ENCODE measurements at places on chromosomes 2 and 18.

GRCh38 chr2:143371616-143372015, 242.4 kb downstream of the ARHGAP15 start:
- no peak for DNase-seq

DNA sequence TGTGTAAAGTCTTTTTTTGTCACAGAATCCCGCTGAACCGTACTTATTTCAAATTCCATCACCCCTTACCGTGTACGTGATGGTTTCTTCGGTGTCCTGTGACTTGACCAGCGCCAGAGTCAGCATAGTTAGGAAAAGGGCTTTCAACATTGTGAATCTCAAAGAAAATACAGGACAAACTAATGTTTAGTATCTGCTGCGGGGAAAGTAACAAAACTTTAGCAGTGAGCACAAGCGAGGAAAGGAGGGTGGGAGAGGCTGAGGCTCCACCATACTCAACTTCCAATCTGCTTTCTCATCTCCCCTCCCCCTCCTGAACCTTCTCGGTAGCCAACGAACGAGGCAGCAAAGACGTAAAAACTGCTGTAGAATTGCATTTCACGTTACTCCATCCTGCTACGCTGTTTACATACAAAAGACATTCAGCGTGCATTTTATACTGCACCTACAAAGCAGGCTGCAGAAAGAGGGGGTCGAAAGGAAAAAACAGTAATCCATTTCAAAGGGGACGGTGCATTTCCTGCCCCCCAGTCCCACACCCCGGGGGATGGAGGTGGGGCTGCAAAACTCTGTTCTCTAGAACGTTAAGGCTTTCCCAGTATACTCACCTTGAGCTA, 1.2 kb downstream of the EFEMP1 start:
- DNase-seq = no peak

- no peak for DNase-seq
These were observed 165.9 kb upstream of the CREB1 start for GRCh38 chr2:207363761-207364290.

DNA sequence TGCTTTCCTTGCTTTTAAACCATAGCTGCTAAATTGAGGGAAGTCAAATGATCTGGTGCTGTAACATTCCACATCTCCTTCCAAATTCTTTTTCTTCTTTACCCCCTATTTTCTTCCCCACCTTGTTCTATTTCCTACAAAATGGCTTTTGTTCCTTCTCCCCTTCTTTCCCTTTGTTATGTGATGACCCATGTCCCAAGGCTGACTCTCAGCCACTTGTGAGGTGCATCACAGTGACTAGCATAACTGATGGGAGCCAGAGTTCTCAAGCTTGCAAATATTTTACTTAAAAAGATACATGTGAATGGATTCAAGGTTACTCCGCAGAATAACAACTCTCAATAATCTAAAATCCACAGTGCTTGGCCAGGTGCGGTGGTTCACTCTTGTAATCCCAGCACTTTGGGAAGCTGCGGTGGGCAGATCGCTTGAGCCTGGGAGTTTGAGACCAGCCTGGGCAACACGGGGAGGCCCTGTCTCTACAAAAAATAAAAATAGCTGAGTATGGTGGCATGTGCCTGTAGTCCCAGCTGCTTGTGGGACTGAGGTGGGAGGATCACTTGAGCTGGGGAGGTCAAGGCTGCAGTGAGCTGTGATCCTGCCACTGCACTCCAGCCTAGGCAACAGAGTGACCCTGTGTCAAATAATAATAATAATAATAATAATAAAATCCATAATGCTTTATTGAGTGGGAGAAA, 100.1 kb upstream of the CERS6 start:
- DNase-seq = no peak

GRCh38 chr2:126736133-126736874, 80.3 kb downstream of the GYPC start:
- DNase-seq = no peak

DNA sequence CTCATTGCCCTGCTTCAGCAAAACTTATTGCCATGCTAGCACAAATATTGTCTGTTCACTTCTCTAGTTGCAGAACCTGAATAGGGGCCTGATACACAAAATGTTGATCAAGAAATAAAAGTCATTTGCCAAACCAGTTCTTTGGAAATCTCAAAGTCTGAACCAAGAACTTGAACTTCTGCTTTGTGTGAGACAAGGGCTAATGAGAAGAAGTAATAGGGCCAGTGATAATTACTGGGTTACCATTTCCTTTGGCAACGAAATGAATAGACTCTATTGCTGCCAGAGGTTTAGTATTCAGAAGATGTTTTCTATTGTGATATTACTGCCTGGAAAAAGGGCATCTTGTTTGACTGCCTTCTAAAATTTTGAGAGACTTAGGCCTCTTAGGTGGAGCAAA, 35.0 kb downstream of the TMEFF2 start:
- no peak for DNase-seq

- DNase-seq = no peak
These were observed 725.1 kb downstream of the EPHA4 start for GRCh38 chr2:220847006-220847405.

- no peak for DNase-seq
These were observed 30.7 kb downstream of the TRAK2 start for GRCh38 chr2:201420442-201421113.

DNA sequence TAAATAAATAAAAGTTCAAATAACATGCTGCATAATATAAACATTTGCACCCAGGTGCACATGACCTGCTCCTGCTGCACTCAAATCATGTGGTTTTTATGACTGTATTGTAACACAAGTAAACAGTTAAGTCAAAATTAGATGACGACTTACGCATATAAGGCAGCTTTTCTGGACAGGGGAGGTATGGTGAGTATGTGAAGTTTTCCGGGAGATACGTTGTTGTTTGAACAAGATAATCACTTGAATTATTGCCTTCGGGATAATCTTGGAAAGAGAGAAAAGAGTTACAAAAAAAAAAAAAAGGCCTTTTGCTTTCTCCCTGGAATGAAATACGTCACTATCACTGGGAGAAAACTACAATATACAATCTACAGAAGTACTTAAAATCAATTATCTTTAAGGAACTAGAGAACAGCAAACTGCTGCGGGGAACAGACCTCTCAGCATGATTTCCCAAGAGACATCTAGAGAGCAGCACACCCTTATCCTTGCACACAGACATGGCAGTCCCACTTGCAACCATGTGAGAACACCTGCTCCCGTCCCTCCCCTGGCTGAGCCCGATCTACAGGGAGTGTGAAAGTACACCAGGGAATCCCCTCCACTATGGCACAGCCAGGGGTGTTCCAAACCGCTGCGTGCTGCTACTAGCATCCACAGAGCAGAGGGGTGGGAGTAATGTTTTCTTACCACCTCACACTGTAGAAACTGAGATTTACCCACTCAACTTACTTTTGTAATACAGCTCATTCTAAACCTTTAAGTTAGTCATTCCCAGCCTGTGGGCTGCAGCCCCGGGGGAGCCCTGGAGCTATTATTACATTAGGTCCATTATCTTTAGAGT, 26.3 kb downstream of the B4GALT6 start:
- peak; percentile 61 for DNase-seq

DNA sequence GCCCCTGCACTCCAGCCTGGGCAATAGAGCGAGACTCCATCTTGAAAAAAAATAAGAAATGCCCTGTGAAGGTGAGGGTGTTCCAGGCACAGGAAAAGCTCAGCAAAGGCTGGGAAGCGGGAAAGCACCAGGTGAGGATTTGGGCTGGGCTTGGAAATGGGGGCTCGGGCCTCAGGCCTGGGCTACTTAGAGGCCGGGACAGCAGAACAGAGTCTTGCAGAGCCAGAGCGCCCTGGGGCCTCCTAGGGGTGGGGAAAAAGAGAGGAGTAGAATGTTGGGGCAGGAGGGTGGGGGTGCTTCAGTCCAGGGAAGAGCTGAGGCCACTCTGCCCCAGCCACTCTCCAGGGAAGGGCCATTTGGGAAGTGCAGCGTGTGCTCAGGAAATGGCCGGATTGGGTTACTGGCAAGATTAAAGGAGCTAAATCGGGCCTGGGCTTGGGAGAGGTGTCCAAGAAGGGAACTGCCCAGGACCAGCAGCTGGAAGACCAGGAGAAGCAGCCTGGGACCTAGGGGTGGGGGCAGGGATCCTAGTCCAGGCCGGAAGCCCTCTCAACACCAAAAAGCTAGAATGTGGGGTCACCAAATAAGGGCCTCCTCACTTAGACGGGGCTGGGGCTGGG, 13.8 kb upstream of the DES start:
- no peak for DNase-seq

DNA sequence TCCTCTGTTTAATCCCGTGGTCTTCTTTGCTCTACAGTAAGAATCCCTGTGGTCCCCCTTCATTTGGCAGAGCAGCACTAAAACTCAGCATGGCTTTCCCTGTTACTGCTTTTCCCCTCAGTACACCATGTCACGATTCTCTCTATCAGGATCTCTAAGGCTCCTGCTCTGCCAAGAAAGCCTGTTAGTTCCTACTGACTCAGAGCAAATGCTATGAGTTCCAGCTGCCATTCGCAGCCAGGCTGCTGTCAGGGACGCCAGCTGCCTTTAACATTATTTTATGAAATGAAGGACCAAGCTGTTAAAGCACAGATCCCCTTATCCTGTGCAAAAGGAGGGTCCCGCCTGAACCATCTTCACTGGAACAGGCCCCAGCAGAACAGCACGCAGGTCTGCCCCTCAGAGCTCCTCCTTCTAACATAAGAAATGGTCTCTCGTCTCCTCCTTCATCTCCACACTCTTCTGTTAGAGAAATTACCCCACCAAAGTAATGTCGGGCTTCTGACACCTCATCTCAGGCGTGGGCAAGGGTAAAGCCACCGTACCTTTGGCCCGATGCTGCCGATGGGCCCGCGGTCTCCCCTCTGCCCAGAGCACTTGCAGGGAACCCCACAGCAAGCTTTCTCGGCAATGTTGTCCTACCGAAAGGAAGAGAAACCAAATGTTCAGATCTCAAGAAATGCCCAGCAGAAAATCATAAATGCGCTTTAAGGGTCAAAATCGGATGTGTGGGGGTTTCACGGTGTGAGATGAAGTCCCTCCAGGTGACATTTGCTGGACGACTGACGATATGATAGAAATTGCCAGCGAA, 52.6 kb downstream of the COL6A3 start:
- DNase-seq = no peak

DNA sequence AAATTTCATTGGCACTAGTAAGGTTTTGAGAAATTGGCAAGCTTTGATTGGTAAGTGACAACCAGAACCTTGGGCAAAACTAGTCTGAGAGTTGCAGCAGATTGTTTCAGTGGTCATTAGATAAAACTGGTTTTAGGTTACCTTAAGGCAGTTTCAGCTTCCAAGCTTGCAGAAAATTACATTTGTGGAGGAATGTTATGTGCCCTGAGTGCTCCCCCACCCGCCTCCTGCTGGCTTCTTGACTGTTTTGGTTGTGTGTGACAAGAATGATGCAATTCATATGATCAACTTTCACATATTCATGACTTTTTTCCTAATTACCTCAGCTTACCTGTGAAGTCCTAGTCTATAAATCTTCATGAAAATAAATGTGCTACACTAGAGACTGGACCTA, 599.5 kb upstream of the ZNF804A start:
- no peak for DNase-seq

DNA sequence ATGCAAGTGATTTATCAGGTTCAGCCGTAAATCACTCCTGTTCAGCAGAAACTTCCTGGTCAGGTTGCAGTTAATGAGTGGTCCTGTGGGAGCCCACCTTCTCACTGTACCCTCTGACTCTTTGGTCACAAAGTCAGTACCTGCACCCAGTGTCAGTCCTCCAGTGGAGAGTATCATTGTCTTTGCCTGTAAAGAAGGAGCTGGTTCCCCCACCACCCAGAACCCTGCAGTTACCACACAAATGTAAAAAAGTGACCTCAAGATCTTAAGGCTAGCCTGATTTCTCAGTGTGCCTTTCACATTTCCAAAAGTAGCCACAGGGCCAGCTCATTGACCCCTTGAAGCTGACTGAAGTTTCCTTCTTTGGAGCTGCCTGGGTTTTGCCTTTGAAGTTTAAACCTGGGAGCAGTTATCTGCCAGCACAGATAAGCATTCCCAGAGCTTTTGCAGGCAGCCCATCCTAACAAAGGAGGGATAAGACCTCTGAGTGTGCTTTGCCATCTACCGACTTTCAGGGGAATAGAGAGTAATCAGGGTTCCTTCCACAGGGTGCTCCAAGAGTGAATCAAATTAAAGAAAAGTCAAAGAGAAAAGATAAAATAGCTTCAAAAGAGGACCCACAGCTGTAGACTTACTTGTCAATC, 725.2 kb downstream of the CPS1 start:
- DNase-seq = no peak

GRCh38 chr2:38722271-38723061, 28.7 kb downstream of the SRSF7 start:
- no peak for DNase-seq

DNA sequence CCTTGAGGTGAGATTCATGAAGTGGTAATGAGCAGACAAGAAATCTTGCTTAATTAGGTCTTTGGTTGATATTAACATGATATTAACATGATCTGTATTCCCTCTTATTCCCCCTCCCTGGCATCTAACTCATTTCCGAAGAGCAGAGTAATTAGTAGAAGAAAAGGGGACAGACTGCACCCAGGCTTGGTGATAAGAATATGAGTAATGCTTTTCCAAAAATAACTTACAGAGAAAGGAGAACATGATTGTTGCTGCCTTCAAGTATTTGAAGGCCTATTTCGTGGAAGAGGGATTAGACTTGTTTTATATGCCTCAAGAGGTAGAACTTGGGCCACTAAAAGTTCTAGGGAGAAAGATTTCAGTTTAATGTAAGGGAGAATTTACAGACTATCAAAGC, 130.6 kb upstream of the ATP5MC3 start:
- no peak for DNase-seq

GRCh38 chr2:20675701-20676352, 8.9 kb downstream of the GDF7 start:
- no peak for DNase-seq

DNA sequence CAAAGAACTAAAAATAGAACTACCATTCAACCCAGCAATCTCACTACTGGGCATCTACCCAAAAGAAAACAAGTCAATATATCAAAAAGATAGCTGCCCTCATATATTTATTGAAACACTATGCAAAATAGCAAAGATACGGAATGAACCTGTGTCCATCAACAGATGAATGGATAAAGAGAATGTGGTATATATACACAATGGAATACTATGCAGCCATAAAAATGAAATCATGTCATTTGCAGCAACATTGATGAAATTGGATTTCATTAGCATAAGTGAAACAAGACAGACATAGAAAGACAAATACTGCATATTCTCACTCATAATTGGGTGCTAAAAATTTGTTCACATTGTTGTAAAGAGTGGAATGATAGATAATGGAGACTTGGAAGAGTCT, 16.2 kb upstream of the LDAH start:
- no peak for DNase-seq

GRCh38 chr18:70195014-70195614, 10.4 kb downstream of the RTTN start:
- no peak for DNase-seq

- no peak for DNase-seq
These were observed 196.1 kb downstream of the ANKRD30B start for GRCh38 chr18:14943967-14944636.

- DNase-seq = no peak
These were observed 20.5 kb upstream of the RNF149 start for GRCh38 chr2:101329026-101329425.

DNA sequence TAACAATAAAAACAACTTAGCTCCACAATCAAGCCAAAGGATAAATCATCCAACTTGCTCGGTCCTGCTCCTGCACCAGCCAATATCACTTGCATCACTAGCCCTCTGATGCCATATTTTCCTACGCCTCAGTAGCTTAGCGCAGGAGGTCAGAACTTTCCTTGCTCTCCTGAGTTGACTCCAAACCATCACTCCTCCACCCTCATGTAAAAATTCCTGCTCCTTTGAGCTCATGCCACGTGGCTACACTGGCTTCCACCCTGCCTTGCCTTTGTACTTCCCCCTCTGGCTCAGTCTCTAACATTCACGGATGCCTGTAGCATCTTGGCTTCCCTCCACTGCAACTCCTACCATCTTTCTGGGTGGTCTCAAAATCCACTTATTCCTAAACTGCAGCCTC, 25.2 kb downstream of the AAK1 start:
- DNase-seq = no peak

Data from NCI-H187 treated with DMSO at 0.1 percent for 48 hours (cell line).